ENCODE measurements at places on chromosomes 1 and 21.

GRCh38 chr1:99614728-99615127 is 31.2 kb upstream of the PALMD start:
- DNase-seq, result no peak

- DNase-seq, result no peak
Observed at GRCh38 chr1:1613509-1614082, 1.7 kb upstream of the MIB2 start.

GRCh38 chr1:209756615-209757445 is 977 bp downstream of the TRAF3IP3 start:
- no peak for DNase-seq

GRCh38 chr1:39751595-39751994 is 12.9 kb downstream of the PPIE start:
- DNase-seq, result no peak

GRCh38 chr1:90325168-90325567 is 330.3 kb downstream of the ZNF326 start:
- DNase-seq, result no peak

DNA sequence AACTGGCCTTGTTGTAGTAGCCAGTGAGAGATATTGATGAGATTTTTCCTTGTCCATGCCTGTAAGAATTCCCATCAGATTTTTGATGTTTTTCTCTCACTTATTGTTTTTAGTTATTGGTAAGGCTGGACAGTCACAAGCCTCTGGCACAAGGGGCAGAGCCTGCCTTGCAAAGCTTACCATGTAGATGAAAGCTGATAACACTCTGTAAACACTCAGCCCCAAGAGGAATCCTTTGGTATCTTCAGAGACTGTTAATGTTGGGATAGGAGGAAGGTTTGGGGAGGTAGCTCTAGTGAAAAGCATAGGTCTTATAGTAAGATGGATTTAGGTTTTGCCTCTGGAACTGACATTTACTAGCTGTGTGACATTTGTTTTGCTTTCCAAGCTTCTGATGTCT is 37.7 kb downstream of the MARK1 start:
- DNase-seq, result no peak

- DNase-seq, result no peak
Observed at GRCh38 chr1:203673550-203674411, 47.1 kb downstream of the ATP2B4 start.

GRCh38 chr1:158203693-158204457 is 23.2 kb downstream of the CD1D start:
- no peak for DNase-seq

DNA sequence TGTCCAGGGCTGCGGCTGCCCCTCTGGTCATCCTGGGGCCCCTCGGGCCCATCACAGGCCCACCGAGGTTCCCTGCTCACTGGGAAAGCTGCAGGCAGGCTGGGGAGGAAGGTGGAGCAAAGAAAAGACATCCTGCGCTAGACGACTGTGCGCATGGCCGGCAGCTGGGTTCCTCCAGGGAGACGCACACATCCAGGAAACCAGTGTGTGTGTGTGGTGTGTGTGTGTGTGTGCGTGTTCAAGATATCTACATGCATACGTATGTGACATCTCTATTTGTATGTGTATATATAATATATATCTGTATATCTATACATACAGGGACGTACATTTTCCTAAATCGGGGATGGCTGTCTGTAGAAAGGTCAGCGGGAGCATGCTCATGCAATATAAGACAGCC is 63.7 kb downstream of the ACOT7 start:
- no peak for DNase-seq

DNA sequence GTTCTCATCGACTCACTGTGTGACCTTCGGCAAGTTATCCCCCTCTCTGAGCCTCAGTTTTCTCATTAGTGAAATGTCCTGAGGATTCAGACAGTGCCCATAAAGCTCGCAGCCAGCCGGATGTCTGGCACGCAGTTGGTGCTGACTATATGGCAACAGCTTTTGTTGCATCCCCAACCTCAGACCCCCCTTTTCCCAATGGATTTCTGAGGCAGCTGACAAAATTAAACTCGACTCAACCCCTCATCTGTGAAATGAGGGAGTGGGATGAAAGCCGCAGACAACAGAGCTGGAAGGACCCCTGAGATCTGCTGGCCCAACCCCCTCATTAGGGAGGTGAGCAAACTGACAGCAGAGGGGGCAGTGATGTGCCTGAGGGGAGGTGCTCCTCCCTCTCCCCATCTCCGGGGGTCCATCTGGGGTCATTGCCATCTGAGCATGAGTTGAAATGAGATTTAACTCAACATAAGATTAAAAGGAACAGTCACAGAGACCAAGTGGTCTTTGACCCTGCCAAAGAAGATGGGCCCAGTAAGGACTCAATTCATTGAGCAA is 40.4 kb downstream of the NKAIN1 start:
- DNase-seq, result no peak

DNA sequence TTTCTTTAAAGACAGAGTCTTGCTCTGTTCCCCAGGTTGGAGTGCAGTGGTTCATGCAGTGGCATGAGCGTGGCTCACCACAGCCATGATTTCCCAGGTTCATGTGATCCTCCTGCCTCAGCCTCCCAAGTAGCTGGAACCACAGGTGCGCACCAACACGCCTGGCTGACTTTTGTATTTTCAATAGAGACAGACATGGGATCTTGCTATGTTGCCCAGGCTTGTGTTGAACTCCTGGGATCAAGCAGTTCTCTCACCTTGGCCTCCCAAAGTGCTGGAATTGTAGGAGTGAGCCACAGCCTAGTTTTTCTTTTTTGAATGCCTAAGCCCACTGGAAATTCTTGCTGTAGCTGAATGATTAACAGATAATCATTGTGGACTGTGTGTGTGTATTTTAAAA is 113.5 kb downstream of the RPS6KC1 start:
- DNase-seq, result no peak

DNA sequence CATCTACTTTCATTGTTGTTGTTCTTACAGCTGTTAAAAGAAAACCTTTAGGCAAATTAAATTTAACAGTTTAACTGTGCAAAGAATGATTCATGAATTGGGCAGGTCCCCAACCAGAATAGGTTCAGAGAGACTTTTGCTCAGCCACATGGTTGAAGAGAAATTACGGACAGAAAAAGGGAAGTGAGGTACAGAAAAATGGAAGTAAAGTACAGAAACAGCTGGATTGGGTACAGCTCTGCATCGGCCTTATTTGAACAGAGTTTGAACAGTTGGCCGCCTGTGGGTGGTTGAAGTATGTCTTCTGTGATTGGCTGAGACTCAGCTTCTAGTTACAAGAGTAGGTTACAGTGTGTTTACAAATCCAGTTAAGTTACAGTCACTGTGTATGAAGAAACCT is 210.1 kb downstream of the FGGY start:
- no peak for DNase-seq

- no peak for DNase-seq
Observed at GRCh38 chr1:110258734-110259133, 48.6 kb downstream of the KCNC4 start.

DNA sequence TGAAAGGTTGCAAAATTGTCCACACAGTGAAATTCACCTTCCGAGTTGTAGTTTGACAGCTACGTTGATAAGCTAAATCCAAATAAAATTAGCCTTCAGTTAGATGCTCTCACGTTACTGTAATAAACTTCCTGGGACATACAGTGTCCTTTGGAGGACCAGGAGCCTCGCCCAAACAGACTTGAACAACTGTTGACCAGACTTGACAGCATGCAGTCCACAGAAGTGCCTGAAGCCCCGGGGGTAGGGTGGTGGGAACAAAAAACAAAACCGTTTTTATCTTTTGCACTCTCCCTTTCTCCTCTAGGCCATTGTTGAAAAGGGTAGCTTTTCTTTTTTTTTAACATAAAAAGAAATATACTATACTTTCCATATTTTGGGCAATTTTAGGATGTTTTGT is 172.8 kb upstream of the SAMSN1 start:
- no peak for DNase-seq

DNA sequence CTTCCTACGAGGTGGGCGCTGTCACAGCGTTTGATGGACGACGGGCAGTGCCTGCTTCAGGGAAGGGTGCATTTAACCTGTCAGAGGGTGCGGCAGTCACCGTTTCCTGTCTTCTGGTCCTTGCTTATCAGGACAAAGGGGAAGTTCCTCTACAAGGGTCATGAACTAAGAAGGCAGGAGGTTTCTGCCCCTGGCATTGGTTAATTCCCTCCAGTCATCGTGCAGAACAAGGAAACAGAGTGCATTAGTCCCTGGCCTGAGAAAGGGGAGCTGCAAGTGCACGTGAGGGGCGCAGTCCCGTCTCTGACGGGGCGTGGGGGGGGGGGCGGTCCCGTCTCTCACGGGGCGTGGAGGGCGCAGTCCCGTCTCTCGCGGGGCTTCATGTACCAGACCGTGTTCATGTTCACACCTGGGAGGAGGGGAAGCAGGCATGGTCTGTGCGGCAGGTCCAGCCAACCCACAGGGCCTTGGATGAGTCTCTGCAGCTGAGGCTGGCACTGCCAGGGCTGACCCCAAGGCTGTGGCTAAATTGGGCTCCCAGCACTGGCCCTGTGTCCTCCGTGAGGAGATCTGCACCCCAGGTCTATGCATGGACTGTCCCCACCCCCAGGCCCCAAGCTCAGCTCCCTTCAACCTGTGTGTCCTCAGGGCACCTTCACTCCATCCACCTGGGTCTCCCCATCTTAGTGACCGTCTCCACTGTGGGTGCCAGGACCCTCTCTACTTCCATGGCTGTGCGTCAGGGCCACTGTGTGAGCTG is 89.2 kb upstream of the COL6A1 start:
- DNase-seq, result no peak

- no peak for DNase-seq
Observed at GRCh38 chr1:173038875-173039554, 11.7 kb downstream of the TNFSF18 start.

DNA sequence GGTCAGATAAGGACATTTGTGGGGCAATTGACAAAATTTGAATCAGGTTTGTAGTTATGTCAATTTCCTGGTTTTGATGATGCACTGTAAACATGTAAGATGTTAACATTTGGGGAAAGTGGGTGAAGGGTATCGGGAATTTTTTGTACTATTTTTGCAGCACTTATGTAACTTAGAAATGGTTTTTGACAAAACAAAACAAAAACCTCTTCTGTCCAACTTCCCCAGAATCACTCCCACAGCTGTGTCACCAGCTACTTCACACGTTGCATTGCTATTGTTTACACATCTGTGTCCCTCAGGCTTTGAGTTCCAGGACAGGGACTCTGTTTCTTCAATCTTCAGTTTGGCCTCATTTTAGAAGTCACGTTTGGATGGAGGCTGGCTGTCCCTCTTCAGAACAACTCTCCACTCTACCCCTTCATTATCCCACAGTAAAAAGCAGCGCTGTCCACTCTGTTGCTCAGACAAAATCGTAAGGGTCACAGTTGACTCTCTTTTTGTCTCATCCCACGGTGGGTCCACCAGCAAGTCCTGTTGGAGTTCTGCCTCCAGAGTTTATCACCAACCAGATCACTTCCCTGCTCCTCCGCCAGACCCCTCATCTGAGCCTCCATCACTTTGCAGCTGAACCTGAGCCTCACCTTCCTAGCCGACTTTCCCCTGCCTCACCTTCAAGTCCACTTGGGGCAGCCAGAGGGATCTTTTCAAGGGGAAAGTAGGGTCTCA is 63.2 kb downstream of the NENF start:
- DNase-seq, result no peak

DNA sequence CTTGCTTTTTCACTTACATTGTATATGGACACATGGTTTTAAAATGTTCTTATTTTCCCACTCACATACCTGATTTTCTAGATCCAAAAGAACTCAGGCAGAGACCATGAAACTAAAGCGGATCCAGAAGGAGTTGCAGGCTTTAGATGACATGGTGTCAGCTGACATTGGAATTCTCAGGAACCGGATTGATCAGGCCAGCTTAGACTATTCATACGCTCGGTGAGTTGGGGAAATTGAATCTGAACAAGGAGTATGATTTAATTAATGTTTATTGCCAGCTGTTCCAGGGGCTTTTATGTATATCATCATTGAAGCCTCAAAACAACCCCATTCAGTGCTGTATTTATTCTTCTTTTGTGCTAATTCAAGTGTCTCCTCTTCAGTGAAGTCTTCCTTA is 12.7 kb downstream of the GORAB start:
- DNase-seq, result no peak

DNA sequence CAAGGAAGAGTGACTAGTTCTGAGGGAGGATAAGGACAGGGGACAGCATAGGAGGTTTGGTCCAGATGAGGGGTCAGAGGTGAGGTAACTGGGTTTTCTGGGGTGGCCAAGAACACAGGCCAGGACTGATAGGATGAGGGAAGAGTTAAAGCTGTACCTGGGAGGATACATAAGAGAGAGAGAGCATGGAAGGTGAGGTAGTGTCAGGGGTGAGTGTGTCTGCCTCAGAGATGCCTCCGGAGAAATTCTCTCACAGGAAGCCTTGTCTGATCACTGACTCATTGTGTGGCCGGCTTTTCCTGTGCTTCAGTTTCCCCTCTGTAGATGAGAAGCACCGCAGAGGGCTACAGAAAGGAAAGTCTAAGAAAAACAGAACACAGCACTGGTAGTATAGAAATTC is 40.2 kb downstream of the FASLG start:
- no peak for DNase-seq

DNA sequence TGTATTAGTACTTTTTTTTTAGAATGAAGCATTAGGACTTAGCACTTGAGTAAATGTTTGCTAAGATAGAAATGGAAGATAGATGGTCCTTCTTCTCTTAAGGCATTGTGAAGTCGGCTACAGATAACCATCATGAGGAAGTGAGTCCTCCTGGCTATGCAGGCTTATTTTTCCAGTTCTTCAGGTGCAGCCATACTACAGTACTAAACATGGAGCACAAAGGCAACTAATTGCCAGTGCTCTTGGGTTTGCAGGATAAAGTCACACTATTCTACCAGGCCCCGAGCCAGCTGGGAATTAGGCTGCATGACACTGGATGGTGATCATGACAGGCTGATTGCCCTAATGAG is 197.3 kb upstream of the SGIP1 start:
- DNase-seq, result no peak

DNA sequence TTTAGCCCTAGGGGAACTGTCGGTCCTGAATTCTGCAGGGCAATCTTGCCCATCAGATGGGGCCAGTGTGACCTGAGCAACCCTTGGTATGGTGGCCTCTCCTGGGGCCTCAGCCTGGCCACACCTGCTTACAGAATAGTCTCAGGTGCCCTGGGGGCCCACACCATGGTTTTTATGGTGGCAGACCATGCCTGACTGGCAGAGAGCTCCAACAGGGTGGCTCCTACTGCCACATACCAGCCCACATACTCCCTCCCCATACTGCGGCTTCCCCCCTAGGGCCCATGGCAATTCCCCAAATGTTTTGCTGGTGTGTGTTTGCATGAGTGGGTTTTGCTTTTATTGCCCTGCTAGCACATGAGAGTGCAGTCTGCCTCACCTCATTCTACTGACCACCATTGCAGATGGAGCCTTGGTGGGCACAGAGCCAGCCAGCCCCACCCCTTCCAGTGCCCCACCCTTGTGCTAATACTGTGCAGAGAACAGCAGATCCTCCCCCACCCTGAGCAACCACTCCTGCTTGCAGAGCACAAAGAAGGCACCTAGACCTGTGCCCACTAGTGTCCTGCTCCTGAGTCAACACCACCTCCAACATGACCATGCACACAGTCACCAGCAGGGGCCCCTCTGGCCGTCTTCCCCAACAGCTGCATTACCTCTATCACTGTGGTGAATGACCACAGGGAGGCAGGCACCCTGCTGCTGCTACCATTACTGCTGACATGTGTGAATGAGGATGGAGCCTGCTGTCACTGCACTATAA is 86.8 kb downstream of the GDAP2 start:
- DNase-seq, result no peak

Data from posterior cingulate gyrus (tissue), 11 donors.